Activated naive CD4-positive, alpha-beta T cell treated with anti-CD3 and anti-CD28 coated beads for 36 hours (primary cell): ENCODE measurements at places on chromosomes 16 and 17.

DNA sequence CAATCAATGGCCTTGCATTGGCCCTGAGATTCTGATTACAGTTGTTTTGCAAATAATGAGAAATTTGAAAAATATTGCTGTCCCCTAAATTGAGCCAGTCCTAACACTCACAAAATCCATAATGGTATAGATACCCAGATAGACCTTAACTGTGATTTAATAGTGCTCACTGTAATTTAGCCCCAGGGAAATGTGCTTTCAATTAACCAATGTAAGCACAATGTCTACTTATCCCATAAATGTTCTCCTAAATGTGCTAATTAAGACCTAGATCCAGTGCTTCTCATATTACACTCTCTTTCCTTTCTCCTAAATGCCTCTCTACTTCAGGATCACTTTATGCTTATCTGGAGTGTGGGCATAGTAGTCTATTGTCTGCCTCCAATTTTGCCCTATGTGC lies 417.8 kb upstream of the CCL2 start:
- DNase-seq: no peak

DNA sequence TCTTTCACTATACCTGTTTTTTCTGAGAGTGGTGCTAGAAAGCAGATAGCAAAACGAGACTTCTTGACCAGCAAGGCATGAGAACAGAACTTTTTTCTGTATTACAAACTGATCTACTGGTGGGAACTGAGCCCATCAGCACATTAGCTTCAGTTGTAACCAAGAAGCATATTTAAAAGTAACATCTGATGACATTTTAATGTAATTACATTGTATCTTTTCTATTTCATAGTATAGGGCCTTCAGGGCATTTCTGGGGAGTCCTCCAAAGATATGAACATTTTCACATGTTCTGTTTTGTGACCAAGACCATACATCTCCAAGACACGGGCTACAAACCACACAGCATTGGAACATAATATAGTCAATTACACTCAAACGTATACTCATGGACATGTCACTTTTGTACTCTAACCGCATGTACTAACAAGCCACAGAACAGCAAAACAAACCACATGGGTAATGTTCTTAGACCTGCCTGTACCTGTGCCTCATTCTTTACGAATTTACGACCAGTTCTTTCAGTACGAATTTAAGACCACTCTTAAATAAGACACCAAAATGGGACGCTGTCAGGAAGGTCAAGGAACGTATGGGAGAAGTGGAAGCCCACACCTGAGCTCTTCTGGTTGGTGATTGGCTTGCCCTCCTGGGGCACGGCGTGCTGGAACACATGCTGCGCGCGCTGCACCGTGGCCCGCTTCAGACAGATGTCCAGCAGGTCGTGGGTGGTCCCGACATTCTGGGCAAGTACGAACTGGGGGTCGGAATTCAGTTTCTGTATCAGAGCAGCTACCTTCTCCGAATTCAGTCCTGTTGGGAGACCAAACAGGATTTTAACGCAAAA lies 825 bp downstream of the BLMH start:
- DNase-seq: peak; percentile 39

DNA sequence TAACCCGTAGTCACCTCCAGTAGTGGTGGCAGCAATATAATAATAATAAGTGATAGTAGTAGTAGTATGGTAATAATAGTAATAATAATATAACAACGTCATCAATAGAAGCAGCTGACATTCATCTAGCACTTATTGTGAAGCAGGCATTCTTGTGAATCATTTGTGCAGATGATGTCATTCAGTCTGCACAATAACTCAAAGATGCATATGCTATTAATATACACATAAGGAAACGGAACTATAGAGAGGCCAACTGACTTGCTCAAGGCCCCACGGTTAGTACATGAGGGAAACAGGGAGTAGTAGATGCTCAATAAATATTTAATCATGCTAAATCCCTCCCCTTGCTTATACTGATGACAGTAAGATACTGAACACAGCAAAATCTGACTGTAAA lies 35.4 kb upstream of the GAN start:
- no peak for DNase-seq

- DNase-seq: no peak
These were observed 31.0 kb downstream of the MAPT start for GRCh38 chr17:45925311-45925710.

DNA sequence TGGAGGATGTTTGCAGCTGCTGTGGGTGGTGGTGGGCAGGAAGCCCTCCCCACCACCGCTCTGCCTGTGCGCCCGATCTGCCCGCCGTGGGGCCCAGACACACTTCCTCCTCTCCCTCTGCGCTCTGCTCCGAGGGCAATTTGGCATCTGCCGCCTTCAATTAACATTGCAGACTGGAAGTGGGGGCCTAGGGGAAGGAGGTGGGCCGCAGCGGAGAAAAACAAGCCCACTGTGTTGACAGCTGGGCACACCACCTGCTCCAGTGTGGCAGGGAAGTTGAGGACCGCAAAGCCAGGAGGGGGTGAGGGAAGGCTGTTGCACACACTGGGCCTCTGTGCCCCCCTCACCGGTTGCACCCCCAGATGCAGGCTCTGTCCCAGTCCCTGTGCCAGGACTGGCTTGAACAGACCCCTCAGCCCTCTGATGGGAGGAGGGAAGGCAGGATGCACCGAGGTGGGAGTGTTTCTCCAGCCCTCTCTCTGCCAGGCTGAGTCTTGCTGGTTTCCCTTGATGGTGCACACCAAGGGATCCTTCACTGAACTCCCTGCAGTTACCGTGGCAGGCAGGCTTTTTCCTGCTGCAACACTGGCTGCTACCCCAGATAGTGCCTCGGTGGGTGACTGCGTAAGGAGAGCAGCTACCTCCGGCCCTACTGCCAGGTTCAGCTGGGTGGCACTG lies 72.8 kb upstream of the MED9 start:
- DNase-seq: peak; percentile 62

- DNase-seq: no peak
These were observed 37.5 kb downstream of the ARHGAP17 start for GRCh38 chr16:24977678-24978075.

- peak; percentile 56 for DNase-seq
These were observed 1.4 kb downstream of the TRAF4 start for GRCh38 chr17:28744972-28745785.

- DNase-seq: no peak
These were observed 2.8 kb downstream of the NLK start for GRCh38 chr17:28045304-28045703.

- DNase-seq: no peak
These were observed 7.6 kb downstream of the CDH16 start for GRCh38 chr16:66911112-66911511.

DNA sequence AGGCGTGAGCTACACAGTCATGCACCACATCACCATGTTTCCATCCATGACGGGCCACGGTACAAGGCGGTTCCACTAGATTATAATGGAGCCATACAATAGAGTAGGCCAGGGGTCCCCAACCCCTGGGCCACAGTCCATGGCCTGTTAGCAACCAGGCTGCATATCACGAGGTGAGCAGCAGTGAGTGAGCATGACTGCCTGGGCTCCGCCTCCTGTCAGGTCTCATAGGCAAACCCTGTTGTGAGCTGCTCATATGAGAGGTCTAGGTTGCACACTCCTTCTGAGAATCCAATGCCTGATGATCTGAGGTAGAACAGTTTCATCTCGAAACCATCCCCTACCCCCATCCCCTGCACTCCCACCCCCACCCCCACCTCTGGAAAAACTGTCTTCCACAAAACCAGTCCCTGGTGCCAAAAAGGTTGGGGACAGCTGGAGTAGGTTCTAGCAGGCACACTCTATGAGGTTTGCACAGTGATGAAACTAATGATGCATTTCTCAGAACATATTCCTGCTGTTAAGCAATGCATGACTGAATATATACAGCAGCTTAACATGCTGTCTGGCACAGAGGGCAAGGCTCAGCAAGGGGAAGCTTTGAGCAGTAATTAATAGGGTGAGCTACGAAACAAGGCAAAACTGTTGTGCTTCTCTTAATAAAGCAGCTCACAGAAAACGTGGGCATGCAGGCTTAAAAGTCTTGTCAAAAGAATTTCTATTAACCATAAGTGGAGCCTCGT lies 108.0 kb downstream of the VPS53 start:
- DNase-seq: no peak

GRCh38 chr17:76948726-76949342 lies 80.6 kb downstream of the MGAT5B start:
- no peak for DNase-seq

- DNase-seq: no peak
These were observed 6.0 kb downstream of the LYRM1 start for GRCh38 chr16:20906341-20907255.

DNA sequence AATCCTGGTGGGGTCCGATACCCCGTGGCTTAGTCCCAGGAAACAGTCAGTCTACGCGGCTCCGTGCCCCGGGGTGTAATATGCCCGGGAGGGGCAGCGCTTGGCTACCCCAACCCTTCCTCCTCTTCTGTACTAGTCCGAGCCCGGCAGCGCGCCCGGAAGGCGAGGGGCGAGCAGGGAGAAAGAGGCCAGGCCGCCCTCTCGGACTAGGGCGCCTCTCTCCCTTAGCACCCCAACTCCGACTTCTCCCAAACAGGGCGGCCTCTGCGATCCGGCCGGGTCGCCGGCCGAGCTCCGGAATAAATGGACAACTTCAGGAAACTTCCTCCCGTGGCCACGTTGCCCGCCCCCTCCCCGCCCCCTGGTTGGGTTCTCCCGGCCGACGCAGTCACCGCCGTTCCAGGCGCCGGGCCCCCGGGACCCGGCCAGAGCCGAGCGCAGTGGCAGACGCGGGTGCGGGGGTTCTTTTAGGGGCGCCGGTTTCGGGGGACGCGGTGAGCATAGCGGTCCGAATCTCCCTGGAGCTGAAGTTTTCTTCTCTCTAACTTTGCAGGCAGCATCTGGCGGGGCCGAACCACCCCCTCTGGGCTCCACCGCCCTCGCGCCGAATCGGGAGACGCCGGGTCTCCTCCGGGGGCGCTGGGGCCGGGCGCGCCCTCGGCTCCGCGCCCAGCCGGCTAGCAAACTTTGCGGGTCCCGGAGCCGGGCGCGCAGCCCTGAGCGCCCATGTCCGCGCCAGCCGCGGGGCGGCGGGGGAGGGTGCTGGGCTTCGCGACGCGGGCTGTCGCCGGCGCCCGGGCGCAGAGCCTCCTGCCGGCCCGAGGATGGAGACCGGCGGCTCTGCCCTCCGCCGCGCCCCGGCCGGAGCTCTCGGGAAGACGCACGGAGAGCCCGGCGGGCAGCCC lies at the start of gene SDK2:
SDK2 (minus strand) TSS at position 301 of the 905 bp plus-strand sequence. CDS start 357 bp downstream, outside the sequence.
- DNase-seq: no peak

- DNase-seq: peak; percentile 70
These were observed 43.4 kb downstream of the HNF1B start for GRCh38 chr17:37701496-37701898.

GRCh38 chr16:53083119-53083518 lies 28.3 kb downstream of the CHD9 start:
- DNase-seq: no peak

DNA sequence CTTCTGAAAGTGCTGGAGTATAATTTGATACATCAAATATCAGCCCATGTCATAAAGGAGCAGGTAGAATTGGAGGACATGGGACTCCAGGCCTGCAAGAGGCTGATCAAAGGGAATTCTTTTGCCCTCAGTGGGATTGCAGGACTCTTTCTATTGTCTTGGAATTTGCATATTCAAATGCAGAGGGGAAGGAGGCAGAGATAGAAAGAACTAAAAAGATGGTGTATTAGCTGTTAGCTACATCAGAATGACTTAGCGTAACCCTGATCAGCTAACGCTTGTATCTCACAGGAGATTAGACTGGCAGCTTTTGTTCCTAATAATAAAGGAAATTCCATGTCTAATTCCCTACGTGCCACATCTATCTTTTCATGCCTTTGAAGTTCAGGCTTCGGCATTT lies 1014.7 kb upstream of the RBFOX1 start:
- no peak for DNase-seq

DNA sequence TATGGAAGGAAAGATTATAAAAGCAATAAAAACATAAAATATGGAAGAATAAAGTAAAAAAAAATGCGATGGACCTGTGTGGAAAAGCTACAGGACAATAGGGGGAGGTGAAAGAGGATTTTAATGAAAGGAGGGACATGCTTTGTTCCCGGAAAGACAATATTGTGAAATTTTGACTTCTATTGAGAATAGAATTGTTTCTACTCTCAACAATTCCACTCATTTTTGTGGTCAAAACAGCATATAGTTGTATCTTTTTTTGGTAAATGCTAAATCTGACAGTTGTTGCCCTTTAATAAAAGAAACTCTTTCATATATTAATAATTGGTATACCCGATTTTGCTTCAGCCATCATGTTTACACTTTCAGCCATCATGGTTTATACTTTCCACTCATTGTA lies 22.9 kb upstream of the APPBP2 start:
- no peak for DNase-seq
